ENCODE measurements at places on chromosomes 1 and 21.
A peak's percentile ranks its signal among the peaks of the same experiment; 100 is the strongest.

GRCh38 chr1:201912832-201913231 lies 24.1 kb downstream of the SHISA4 start:
- DNase-seq, result no peak

DNA sequence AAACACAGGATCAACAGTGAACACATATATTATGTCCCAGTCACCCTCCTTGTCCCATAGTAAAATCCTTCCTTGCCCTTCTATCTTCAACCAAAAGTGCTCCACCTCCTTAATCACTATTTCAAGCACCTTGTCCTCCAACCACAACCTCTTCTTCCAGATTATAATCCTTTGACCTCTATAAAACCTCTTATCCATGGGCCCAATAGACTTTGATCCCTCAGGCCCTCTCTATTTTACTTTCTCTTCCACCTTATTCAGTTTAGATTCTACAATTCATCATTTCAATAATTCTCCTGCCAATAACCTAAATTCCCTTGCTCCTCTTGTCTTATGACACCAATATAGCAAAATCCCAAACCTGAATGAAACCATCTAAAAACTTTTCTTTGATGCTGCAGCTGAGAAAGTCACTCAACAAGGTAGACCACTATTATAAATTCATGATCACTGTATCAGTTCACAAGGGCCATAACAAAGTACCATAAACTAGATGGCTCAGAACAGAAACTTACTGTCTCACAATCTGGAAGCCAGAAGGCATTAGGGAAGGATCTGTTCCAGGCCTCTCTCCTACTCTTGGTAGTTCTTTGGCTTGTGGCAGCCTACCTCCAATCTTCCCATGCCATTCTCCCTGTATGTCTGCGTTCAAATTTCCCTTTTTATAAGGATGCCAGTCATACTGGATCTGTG lies 24.8 kb downstream of the EPS15 start:
- no peak for DNase-seq

- DNase-seq, result no peak
Observed at GRCh38 chr1:3858231-3858981, 1.1 kb downstream of the DFFB start.

GRCh38 chr21:44817914-44818639 lies at the start of gene SUMO3:
Gene SUMO3 (minus strand): TSS chr21:44818062. CDS start chr21:44817968, 94 bp downstream.
- DNase-seq, result peak; percentile 70

- no peak for DNase-seq
Observed at GRCh38 chr1:22349362-22350043, 102.1 kb upstream of the ZBTB40 start.

GRCh38 chr1:6915999-6916565 lies 130.8 kb downstream of the CAMTA1 start:
- DNase-seq, result no peak

DNA sequence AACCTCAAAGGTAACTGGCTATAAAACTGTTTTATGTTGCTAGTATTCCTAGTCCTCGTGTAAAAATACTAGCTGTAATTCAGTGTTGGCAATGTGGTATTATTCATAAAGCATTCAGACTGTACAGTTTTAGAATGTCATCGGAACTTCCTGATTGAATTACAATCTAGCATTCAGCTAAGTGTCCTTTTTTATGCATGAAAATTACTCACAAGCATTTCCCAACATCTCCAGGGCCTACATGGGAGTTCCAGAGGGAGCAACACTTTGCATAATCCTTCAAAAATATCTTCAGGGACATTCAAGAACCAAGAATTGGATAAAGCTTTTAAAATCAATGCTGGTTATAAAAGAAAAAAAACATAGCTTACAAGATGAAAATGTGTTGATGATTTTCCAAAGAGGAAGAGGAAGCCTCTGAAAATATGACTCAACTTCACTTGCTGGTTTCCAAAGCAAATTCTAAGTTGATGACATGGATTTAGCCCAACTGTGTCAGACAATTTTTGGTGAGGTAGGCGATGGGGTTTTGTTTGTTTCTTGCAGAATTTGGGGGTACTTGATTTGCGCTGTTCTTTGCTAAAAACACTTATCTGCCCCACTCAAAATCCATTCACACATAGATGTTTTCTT lies 137.8 kb downstream of the SLC44A5 start:
- DNase-seq, result no peak

- no peak for DNase-seq
Observed at GRCh38 chr1:199574950-199575349, 452.6 kb upstream of the NR5A2 start.

DNA sequence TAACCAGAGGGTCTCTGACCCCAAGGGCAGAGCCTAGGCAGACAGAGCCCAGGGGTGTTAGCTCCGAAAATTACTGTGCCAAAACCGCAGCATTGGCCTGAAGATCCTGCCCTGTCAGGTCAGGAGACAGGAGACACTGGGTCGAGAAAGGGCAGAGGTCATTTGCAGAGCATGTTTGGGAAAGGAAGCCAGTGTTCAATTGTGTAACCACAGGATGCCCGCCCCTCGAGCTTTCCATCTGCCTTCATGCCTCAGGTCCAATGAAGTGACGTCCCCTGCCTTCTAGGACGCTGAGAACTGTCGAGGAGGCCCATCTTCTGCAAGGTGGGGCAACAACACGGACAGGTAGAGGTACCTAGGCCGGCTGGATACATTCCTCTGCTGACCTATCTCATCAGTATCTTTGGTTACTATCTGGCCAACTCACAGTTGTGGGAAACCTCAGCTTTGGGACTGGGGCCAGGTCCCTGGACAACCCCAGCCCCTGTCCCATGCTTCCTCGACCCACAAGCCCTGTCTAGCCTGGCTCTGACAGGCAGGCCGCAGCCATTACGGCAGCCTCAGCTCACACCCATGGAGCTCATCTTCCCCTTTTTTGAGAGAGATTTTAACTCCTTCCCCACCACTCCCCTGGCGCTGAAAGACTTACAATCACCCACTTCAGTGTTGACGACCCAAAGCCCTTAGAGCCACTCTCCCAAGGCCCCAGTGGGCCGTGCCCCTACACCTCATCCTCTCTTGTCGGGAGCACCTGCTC lies 1.3 kb downstream of the ARL8A start:
- DNase-seq, result no peak

DNA sequence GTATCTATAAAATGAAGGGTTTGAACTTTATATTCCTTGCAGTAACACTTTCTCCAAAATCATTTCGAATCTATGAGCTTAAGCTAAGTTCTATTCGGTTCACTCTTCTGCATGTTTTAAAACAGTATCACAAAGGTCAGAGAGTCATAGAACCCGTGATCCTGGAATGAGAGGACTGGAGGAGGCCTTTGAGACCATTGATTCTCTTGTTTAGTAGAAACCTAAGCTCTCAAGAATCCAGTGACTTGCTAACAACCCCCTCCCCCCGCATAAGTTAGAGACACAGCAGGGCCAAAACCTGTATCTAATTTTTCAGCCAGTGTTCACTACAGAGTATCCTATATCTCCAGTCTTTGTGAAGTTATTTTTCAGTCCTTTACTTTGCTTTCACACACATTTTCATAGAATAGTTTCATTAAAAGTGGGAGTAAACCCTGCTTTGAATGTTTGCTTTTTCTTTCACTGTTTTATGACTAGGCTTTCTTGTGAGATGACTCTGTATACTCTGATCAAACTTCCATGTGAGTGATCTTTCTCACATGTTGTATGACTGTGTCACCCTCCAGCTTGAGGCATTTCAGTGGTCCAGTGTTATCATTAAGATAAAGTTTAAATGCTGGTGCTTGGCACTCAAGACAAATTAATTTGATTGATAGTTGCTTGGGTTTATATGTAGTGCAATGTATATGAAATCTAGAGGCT lies 275.4 kb upstream of the SGIP1 start:
- no peak for DNase-seq

DNA sequence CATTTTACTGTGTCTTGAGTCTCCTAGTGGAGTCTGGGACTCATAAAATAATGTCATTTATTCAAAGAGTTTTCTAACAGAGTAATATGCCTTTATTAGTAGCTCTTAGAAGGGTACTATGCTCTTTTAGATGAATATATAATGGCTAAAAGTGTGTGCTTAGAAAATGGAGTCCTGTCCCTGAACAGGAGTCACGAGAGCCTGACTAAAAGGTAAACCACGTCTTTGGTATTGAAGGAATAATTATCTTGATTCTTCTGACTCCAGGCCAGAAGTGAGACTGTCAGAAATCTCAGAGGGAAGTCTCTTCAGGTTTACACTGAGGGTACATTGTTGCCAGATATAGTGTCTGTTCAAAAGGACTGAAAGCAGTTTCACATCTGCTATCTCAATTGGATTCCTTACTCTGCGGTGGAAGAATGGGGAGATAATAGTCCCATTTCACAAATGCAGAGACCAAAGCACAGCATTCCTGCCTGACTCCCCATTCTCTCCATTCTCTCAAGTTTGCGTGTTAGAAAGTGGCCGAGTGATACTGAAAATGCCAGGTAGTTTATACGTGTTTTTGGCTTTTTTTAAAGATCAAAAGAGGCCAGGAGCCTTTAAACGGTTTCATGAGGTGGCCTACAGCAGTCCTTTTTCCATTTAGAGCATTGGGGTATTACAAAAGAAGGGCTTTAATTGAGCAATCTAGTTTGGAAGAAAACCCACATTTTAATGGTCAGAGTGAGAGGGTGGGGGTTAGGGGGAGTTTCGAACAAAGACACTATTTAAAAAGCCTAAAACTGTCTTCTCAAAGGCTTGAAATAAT lies 176.6 kb downstream of the VPS13D start:
- DNase-seq, result no peak

DNA sequence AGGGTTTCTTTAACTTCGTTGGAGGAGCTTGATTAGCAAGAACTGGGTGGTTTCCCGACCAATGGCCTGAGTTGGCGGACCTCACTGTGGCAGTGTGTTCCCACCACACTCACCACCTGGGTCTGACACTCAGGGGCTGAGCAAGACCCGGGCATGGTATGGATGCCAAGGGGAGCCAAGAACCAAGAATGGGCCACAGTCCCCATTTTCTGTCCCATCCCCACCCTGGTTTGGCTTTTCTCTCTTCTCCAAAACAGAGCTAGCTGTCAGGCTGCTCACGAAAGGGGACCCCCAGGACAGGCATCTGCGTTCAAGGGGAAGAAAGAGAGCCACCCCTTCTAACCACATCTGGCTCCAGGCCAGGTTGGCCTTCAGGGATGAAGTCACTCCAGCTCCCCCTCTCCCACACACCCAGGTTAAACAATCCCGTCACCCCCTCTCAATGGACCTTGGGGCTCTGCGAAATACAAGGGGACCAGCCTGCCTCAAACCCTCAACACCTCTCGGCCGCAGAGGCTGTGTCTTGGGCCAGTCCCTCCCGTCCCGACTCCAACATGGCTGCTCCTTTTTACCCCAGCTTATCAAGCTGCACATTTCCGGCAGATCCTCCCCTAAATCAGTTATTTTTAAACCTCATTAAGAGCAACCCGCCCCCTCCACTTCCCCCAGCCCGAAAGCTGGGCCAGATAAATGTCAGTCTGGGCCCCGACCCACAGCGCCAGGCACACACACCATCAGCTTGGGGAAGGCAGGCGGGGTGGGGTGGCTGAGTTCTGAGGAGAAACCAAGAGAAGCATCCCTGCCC lies 3.4 kb downstream of the TAGLN2 start:
- DNase-seq, result no peak

- DNase-seq, result no peak
Observed at GRCh38 chr1:55088413-55088812, 49.1 kb downstream of the PCSK9 start.

DNA sequence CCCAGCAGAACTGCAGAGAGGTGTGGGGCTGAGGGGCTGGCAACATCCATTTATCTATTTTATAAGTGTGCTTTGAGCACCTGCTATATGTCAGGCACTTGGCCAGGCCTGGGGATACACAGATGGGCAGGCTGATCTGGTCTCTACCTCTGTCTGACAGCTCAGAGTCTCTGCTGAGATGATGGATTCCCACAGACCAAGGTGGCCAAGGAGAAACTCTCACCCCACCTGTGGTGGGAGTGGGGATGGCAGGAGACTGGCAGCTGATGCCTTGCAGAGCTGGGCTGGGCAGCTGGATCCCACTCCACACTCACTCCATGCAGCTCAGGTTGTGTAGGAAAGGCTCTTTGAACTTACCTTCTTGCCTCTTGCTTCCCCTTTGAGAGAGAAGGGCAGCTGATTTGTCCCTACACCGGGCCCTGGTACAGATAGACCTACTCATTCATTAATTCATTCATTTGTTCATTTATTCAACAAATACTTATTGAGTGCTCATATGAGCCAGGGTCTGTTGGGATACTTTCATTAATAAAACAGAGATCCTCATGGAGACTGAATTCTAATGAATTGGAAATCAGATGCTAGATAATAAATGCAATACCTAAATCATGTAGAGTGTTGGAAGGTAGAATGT lies 9.0 kb downstream of the ADORA1 start:
- no peak for DNase-seq

DNA sequence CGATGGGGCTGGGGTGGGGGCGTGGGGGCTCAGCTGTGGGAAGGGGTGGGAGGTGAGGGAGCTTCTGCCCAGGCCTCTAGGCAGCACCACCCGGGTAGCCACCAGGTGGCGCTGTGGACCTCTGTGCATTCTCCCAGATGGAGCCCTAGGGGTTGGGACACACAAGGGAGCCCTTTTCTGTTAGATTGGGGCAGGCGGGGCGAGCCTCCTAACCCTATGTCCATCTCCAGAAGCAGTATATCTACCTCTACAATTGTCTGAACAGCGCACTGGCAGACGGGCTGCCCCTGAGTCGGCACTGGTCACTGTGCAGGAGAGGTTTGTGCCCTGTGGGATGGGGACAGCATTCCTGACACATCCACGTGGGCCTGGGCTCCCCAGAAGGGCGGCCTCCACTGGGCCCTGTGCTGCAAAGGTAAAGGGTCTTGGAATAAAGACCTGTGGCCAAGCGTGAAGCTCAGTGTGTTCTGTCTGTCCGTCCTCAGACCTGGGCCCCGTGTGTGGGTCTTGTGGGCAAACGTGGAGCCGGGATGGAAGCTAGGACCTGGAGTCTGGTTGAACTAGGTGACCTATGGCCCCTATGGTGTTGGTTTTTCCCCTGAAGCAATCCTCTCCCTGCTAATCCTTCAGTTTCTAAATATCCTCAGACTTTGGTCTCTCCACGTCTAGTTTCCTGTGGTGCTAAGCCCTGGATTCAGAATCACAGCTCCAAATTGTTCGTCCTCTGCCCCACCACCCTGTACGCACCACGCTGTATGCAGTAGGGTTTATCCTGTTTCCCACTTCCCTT lies 4.4 kb upstream of the LGR6 start:
- peak; percentile 72 for DNase-seq

- no peak for DNase-seq
Observed at GRCh38 chr1:15627343-15627988, 10.2 kb downstream of the DDI2 start.

GRCh38 chr1:150152772-150153456 lies 3.2 kb downstream of the PLEKHO1 start:
- no peak for DNase-seq

DNA sequence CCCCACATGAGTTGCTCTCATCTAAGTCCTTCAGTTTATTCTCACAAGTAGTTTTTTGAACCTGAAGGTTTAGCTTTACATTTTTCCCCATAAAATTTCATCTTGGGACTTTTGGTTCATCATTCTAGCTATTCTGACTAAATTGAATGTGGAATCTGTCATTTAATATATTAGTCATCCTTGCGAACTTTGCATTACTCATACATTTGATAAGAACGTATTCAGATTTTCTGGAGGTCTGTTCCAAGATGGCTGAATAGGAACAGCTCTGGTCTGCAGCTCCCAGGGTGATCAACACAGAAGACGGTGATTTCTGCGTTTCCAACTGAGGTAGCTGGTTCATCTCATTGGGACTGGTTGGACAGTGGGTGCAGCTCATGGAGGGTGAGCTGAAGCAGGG lies 59.8 kb upstream of the CSF1 start:
- DNase-seq, result no peak
